Inflammatory macrophage (primary cell): ENCODE measurements at places on chromosomes 12 and 14.
A peak's percentile ranks its signal among the peaks of the same experiment; 100 is the strongest.

- DNase-seq: no peak
Measured at GRCh38 chr14:39991041-39991440, 558.8 kb upstream of the FBXO33 start.

DNA sequence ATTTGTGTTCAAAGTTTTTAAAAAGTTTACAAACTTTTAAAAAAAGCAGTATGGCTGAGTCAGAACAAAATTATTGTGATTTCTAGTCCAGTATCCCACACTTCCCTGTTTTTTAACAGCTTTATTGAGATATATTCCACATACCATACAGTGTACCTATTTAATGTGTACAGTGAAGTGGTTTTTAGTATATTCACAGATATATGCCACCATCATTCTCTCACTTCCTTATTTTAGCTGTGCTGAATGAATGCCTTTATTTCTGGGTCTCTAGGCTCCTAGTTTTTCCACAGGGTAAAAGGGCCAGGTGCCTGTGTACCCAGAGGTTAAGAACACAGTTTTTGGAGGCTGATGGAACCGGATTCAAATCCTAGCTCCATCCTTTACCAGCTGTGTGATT, 58.9 kb upstream of the SRSF5 start:
- DNase-seq: no peak

- peak; percentile 80 for DNase-seq
Measured at GRCh38 chr14:52402812-52403526, 88.9 kb downstream of the PTGER2 start.

DNA sequence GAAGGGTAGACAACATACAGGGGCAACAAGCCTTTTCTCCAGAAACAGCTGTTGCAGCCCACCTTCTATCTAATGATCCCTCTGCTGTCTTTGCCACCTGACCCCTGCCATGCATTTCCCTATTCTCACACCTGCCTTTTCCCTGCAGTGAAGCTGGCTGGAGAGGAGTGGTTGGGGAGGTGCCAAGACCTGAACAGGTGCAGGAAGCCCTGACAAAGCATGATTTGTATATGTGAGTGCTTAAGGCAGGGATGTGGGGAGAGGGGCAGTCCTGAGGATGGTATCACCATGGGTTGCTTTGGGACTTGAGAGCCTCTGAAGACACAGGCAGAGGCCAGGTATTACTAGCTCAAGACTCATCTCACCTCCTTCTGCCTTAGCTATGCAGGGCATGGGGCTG, 2.9 kb upstream of the PFDN5 start:
- no peak for DNase-seq

- DNase-seq: no peak
Measured at GRCh38 chr14:77199590-77199989, 18.0 kb downstream of the TMEM63C start.

- peak; percentile 61 for DNase-seq
Measured at GRCh38 chr12:127293507-127294310, 973.3 kb upstream of the TMEM132C start.
